ENCODE measurements at places on chromosomes 5 and 9. TPM values are rescaled to one million over a fixed set of nuclear protein-coding genes. Genes with fewer than 3 reads are reported as not detected.

DNA sequence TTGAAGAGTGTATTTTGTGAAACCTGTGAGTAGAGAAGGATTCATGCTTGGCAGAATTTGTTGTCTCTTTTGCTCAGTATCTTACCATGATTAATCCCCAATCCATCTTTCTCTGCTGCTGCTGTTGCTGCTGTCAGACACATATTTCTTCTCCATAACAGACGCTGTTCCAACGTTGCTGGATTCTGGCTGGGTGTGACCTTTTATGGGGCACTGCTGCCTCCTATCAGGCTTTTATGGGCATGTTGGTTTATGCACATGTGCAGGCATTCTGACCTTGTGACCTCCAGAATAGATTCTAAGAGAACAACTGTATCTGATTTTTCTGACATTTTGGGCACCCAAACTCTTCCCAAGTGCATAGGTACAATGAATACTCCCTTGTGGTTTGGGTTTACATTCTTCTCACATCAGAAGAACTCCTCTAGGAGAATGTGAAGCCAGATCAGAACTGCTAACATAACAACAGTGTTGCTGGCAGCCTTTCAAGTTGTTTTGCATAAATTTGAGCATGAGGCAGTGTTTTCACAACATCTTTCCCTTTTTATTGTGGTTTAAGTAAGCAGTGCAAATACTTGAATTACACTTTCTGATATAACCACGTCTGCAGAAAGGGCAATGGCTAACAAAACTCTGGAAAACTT lies 9.2 kb upstream of the ISL1 start:
- no peak for DNase-seq

GRCh38 chr9:118693645-118694044 lies 675.6 kb downstream of the BRINP1 start:
- no peak for DNase-seq

Gene NREP
- polyA plus RNA-seq = 31.7 TPM

Gene KCNMB1
- polyA plus RNA-seq = 0.80 TPM

Measured in spleen (tissue), 13 donors.